CD8-positive, alpha-beta memory T cell (primary cell): ENCODE measurements at places on chromosomes 1 and 21.
A peak's percentile ranks its signal among the peaks of the same experiment; 100 is the strongest.

- no peak for DNase-seq
Measured at GRCh38 chr1:75423616-75424015, 187.3 kb downstream of the SLC44A5 start.

DNA sequence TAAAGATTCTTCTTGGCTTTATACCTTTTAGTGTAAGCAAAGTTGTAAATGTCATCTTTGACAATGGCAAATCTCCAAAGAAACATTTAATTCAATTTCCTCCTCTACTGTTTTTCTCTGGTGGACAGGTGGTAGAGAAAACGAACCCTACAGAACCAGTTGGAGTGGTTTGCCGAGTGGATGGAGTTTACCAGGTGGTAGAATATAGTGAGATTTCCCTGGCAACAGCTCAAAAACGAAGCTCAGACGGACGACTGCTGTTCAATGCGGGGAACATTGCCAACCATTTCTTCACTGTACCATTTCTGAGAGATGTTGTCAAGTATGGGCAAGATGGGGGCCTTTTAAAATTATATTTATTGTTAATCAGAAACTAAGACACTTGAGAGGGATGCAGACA lies 25.8 kb downstream of the UAP1 start:
- DNase-seq, result no peak

DNA sequence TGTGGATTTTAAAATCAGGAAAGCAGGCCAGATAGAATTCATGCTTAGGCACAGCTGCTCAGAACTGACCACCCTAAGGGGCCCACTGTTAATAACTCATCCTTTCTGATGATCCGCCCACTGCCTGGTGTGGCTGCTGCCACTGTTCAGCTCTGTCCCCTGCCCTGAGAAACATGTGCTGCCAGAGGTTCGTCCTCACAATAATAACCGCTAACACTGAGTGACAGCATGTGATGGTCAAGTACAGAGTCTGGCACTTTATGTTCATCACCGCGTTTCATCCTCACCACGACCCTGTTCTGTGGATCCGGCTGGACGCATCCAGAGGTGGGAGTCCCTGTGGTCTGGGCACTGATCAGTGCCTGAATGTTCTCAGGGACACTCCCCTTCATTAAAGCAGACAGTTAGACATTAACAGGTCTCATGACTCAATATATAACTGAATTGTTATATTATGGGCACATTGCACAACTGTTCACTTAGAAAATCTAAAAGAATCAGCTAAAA lies 108.6 kb downstream of the SIM2 start:
- DNase-seq, result no peak

GRCh38 chr1:65002508-65003315 lies 36.4 kb upstream of the JAK1 start:
- peak; percentile 64 for DNase-seq

GRCh38 chr1:55127827-55128343 lies 87.3 kb downstream of the USP24 start:
- DNase-seq, result no peak

DNA sequence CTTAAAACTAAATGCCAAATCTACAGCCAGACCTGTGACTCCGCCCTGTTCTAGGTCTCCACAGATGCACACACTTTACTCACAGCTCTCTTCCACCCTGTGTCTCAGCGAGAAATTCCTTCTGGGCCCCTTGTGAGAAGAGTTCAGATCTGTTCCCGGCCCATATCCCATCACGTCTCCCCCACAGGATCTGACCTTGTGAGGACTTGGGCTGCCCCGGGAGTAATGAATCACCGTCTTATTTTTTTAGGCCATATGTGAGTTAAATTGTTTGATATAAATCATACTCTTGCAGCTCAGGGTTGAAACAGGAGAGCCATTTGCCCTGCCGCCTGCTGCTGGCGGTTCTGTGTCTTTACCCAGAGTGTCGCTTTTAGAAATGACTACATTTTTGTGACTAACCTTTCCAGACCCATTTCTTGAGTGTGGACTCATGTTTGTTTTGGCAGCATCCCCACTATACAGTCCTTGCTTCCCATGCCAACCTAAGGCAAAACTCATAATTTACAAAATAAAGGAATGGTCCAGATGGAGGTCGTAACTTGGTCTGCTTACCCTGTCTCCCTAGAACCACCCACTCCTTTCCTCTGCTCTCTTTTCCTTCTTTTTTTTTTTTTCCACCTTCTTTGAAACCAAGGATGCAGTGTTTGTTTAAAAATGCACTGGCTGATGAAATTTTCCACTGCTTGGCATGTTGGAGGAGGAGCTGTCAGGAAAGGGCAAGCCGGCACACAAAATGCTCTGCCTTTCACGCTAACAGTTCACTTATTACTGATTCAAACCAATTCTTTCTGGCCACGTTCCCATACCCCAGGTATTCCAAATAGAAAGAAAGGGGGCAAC lies 98.0 kb upstream of the C1orf105 start:
- DNase-seq, result no peak

GRCh38 chr21:45052960-45053359 lies 21.4 kb upstream of the ADARB1 start:
- DNase-seq, result no peak

DNA sequence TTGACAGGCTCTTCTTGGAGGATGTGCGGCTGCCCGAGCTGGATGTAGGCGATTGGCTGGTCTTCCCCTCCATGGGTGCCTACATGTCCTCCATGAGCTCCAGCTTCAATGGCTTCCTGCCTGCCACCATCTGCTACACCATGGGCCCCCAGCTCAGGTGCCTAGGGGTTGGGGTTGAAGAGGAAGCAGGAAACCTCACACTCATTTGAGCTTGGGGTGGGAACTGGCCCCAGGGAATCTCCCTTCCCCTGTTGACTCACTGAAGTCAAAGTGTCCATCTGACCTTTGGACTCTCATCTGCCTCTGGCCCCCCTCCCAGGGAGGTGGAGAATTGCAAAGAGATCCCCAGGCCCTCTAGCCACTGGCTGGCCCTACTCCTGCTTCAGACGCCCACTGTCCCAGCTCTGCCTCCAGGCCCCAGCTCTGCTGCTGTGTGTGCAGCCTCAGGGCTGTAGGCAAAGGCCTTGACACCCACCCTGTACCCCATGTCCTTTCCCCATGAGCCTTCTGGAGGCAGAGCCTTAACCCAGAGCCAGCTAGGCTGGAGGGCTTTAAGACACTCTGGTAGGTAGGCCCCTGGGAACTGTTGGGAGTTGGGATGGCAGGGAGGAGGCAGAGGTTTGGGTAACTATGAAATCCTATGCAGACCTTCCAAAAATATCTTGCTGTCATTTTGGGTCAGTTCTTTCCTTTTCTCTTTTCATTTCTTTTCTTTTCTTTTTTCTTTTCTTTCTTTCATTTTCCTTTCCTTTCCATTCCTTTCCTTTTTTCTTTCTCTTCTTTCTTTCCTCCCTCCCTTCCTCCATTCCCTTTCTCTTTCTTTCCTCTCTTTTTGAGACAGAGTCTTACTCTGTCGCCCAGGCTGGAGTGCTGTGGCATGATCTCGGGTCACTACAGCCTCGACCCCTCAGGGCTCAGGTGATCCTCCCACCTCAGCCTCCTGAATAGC lies 66.9 kb upstream of the TINAGL1 start:
- DNase-seq, result no peak

DNA sequence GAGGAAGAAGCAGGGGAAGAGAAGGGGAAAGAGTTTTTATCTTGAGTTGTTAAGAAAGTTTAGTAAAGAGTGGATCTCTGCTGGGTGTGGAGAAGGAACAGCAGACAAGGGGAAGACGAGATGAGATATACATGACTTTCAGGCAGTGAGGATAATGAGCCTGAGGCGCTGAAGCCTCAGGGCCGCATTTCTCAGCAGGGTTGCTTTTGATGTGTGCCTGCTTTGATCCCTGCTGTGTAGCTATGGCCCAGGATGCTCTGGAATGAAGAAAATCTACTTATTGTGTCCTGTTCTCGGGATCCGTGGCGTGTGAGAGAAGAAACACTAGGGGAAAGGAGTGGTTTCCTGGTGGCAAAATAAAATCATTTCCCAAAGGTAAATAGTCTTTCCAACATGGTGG lies 15.1 kb upstream of the RPE65 start:
- DNase-seq, result no peak

GRCh38 chr1:143661418-143662101 lies 310.2 kb downstream of the FAM72C start:
- no peak for DNase-seq

DNA sequence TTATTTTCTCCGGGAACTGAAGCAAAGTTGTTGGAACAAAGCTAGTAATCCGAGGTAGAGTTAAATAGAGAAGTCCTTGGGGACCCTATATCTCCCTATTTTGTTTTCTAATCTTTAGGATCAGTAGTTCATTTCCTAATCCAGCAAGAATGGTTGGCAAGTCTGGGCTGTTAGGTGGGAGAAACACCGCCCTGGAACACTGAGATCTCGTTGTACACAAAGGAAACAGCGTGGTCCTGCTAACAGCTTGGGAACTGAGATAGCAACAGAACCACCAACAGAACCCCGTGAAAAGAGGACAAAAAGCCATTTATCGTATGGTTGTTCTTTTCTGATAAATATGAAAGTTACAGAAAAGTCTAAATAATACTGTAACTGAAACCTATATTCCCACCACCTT lies 121.9 kb upstream of the CDC42BPA start:
- no peak for DNase-seq

DNA sequence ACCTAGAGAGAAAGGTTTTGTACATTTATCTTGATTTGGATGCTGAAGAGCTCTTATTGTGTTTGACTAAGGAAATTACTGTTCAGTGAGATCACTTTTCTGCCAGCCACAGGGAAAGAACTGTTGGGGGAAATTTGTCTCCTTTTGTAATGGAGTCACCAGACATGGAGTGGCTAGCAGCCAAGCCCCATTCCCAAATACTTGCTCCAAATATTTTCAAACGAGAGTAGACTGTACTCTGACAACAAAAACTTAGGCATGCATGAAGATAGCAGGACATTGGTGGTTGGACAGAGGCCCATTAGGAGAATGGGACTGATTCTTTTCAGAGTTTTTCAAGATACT lies 21.1 kb downstream of the IPO9 start:
- DNase-seq, result no peak

DNA sequence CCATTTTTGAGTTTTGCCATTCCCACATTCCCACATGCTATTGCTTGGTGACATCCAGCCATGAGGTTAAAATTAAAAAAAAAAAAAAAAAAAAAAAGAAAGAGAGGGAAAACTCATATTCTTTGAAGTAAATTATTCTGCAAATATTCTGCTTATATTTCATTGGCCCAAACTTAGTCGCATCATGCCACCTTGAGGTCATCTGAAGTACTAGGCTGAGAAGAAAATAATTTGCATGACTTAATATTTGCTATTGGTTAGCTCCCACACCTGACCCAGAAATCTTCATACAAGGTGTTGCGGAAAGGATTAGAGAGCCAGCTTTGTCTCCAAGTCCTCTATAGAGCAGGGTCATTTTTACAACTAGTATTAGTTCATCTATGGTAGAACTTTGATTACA lies 2206.0 kb downstream of the MRPL39 start:
- DNase-seq, result no peak

DNA sequence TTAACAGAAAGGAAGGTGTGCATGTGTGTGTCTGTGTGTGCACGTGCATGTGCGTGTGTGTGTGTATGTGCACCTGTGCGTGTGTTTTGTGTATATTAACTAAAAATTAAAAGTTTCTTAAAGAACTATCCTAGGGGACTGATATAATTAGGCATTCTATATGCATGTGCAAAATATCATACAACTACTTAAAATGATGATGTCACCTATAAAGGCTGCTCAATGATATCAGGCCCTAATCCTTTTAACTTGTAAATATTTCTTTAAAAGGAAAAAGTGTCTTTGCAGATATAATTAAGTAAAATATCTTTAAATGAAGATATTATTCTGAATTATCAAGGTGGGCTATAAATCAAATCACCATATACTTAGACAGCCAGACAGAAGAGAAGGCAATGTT lies 64.5 kb downstream of the BRINP3 start:
- no peak for DNase-seq

DNA sequence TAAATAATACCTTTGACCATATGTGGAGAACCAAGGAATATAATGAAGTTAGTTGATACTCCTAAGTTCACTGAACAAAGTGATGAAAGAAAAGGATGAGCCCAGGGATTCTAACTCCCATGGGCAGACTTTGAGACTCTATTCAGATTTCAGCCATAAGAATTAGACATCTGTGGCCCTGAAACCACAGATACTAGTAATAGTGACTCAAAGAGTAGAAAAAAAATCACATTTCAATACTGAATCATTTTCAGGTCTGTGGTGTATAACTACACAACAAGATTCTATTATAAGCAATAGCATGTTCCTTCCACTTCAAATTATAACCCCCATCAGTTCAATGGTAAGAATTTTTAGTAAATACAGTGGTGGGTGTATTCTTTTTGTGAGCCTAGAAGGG lies 16.4 kb upstream of the F13B start:
- no peak for DNase-seq

DNA sequence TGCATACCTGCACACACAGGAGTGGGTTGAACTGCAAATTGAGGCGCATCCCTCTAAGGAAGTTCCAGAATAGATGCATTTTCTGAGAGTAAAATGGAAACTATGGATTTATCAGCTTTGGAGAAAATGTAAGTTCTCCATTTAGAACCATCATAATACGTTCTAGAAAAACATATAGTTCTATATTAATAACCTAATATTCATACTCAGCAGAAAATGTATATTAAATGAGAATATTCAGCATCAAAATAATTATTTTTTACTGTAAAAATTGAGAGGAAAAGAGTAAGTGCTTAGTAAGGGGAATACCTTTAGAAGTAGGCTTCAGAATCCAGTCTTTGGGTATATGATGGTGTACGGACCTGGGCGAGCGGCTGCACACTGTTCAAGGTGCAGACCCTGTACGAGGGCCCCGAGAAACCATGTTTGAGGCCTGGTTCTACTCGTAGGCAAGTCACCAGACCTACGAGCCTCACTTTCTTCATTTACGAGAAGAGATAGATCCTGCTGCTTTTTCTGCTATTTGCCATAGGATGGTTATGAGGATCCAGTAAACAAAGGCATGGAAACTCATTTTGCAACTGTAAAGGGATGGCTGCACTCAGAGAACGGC lies 6.8 kb downstream of the CD247 start:
- DNase-seq, result no peak

GRCh38 chr1:165949335-165950130 lies 122.1 kb downstream of the UCK2 start:
- no peak for DNase-seq

DNA sequence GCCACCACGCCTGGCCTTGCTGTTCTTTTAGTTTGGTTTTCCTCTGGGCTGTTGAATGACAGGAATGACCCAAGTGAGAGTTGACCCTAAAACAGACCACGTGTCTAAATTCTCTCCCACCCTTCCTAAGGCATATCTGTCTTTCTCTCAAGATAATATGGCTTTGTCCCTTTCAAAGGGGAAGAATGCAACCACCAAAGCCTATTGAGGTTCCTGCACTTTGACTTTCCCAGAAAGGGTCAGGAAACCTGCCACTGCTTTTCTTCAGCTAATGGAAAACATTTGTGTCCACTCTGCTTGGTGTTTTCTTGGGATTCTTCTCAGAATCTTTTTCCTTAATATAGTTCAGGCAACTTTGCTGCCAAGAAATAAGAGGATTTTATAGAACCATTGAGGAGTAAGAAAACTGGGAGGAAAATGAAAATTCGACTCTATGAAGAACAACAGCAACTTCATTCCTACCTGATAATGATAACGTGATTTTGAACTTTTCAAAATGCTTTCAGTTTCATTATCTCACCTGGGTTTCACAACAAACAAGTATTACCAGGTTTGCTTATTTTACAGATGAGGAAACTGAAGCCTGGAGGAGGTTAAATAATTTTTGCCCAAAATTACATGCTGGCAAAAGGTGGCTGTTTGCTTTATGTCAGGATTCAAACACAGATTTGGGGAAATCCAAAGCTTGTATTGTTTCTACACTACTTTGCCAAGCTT lies 6.9 kb downstream of the PLPP3 start:
- DNase-seq, result no peak
